ENCODE measurements at places on chromosomes 2 and 18. TPM values are rescaled to one million over a fixed set of nuclear protein-coding genes. Genes with fewer than 3 reads are reported as not detected.

Gene LAMA3
- total RNA-seq = not detected

DNA sequence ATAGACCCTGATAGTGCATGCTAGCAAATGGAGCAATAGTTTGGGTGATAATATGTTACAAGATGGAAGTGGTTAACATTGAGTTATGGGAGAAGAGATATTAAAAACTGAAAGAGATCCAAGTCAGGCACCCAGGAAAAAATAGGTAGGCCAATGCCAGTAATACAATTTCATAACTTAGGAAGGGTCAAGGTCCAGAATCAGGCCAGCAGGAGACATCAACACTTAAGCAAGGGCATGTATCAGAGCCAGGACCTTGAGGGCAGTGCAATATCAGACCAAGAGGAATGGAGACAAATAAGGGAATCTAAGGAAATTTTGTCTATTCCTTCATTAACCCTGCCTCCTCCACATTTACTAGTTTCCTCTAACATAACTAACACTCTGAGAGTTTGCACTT lies 124.1 kb upstream of the NYAP2 start:
- no peak for DNase-seq

Gene SERPINB3
- total RNA-seq = not detected

Gene LRRC30
- not detected for total RNA-seq

Gene KLF11
- total RNA-seq = 44.5 TPM

DNA sequence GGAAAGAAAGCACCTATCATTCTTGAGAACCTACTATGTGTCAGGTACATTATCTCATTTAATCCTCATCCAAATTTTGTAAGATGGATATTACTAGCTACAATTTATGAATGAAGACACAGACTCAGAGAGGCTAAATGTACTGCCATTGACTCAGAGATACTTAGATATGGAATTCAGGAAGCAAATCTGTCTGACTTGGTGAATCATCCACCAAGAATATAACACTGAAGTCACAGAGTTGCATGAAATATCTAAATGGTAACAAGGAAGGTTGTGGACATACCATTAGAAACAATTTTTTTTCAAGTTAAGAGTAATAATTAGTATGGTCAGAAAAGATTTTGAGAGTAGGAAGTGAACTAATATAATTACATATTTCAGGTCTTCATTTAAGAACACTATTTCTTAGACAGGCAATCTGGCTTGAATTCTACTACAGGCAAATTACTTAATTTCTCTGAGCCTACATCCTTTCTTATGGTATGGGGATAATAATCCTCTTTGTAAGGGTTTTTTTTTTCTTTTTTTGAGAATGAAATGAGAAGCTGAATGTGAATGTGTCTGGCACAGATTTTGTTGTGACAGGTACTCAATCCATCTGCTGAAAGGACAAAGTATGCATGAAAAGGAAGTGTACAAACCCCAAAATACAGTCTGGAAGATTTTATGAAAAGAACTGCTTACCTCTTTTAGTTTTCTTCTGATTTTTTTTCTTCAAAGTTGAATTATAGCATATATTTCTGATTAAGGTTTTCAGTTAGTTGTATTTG lies 14.8 kb upstream of the C2orf66 start:
- DNase-seq = no peak

- DNase-seq = no peak
Observed at GRCh38 chr2:230317366-230317765, 9.6 kb upstream of the SP140L start.

DNA sequence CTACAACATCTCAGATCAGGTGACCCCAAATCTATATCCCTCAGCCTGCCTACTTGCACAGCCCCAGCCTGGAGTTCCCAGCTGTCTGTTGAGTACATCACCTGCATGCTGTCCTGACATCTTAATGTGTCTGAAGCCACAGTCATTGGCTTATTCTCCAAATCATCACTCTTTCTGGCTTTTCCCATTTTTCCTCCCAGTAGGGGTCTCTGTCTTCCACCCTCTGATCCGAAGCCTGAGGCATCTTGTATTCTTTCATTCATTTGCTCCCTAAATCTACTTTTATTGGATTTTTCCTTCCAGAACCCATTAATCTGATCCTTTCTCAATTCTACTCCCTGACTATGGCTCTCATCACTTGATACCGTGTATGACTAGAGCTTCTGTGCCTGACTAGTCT lies 332.9 kb upstream of the DCC start:
- no peak for DNase-seq

Gene MAP3K2
- 100 TPM for total RNA-seq

GRCh38 chr2:56508662-56509061 lies 324.9 kb downstream of the CCDC85A start:
- no peak for DNase-seq

DNA sequence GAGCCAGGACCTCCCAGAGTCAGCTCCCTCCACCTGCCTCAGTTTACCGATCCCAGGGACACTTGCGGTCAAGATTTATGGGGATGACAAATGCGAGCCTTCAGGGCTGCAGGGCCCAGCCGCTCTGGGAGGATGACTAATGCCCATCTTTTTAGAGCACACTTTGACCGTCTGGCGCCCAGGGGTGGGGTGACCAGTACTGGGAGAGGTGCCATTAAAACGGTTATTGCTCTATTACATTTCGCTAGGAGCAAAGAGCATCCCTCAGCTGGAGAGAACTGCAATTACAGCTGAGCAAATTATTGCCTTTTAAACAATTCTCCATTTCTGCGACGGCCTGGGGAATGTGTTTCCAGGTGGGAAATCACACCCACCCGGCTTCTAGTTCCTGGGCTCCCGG lies 42.6 kb upstream of the HPCAL1 start:
- DNase-seq = no peak

DNA sequence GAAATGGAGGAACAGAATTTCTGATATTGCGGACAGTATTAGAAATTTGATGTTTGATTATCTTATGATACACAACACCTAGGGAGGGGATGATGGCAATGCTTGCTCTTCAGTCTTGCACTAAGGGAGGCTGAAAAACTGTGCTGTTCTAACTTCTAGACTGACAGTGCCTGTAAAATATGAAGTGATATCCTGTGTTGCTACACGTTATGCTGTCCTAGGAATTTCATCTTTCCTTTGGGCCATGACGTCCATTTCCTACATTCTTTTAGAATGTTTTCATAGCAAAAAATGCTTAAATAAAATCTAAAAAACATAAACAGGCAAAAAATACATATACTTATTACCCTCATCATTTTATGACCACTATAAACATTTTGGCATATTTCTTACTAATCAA lies 55.3 kb downstream of the OSBPL1A start:
- DNase-seq = no peak

DNA sequence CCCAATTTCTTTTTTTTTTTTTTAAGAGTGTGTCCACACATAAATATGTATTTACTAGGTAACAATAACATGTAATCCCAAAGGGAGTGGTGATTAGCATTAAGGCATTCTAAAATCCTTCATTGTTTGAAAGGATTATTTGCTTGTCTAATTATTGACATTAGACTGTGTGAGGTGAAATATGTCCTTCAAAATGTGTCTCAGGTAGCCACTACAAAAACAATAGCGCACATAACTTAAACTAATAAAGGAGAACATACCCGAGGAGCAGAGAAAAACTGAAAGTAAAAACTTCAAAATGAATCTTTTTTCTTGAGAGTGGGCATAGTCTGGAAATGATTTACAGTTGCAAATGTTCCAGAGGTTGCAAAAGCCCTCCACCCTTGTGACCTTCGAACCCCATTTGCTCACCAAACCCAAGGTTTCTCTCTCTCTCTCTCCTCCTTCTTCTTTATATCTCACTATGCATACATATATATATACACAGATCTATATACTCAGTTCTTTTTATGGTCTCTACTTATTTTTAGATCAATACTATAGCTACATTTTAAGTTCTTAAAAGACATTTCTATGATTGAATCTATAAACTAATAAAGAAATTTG lies 24.4 kb upstream of the FRZB start:
- no peak for DNase-seq

GRCh38 chr2:28096421-28096820 lies 205.9 kb downstream of the BABAM2 start:
- DNase-seq = no peak

GRCh38 chr18:14577971-14578370 lies 34.6 kb upstream of the POTEC start:
- DNase-seq = no peak

Gene FBXO11
- 106 TPM for total RNA-seq

- no peak for DNase-seq
Observed at GRCh38 chr18:64203295-64203694, 54.4 kb upstream of the LINC00305 start.

Gene NHEJ1
- 11.8 TPM for total RNA-seq

Gene GALNT13
- not detected for total RNA-seq

DNA sequence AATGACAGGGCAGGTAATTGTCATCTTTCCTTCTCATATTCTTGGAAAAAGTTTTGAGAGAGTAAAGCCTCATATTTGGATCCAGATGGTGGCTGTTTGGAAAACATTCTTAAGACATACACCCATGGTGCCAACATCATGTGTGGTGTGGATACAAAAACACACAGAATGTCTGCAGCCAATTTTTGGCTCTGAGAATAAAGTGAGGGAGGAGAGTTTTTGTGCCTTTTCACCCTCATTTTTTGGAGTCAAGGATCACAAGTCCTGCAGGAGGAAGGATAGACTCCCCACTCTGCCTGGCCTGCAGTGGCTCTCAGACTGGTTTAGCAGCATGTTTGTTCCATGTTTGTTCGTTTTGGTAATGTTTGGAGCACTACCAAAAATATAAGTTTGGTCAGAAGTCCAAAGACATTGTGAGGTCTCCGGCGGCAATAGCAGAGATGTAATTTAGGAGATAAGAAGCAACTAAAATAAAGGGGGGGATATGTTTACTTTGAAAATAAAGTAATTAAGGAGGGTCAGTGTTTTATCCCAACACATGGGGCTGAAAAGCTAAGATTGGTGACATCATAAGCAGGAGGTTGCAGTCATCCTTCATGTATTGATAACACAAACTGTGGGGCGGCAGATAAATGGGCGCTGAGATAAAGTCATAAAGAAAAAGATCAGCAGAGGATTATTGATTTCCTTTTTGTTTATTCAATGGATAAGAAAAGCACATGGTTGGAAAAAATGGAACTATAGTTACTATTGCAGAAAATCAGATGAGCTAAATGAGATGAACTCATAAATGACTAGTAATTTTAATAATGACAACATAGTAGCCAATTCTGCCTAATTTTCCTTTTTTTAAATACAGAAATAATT lies 655 bp downstream of the NOSTRIN start:
- DNase-seq = no peak

DNA sequence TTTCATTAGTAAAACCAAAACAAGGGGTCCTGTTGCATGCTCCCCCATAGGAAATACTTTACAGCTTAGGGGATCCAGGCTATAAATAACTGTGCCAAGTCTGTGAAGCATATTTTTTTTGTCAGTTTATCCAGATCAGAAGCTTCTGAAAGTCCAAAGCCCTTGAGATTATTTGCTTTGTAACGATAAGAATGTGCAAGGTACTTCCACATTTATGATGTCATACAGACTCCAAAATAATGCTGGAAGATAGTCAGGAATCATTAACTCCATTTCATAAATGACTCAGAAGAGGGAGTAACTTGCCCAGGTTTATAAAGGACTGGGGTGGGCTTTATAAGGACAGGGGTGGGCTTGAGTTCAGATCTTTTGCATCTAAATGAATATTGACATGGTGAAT lies 29.3 kb downstream of the RDH14 start:
- no peak for DNase-seq

DNA sequence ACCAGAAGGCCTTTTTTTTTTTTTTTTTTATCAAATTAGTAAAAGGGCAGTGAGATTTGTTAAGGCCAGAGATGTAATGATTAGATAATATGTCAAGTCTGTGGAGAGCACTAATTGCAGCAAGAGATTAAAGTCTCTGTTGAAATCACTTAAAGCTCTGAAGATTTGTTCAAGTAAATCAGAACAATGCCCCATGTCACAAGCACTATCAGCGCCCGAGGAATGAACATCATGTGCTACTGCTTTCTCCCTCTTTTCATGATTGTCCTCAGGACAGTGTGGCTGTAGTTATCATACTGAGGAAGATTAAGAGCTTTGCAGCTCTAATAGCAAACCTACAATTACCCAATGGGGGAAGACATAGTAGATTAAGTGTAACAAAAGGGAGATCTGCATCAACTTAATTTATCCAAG lies 71.1 kb downstream of the TDRD15 start:
- no peak for DNase-seq

- no peak for DNase-seq
Observed at GRCh38 chr2:26615860-26616705, 25.1 kb downstream of the CIB4 start.

Gene PCARE
- not detected for total RNA-seq

Gene MERTK
- total RNA-seq = 0.12 TPM

- no peak for DNase-seq
Observed at GRCh38 chr2:76210551-76210950, 499.8 kb upstream of the GCFC2 start.

Gene STARD6
- not detected for total RNA-seq

Gene MITD1
- total RNA-seq = 26.4 TPM

GRCh38 chr2:142815375-142815774 lies 62.1 kb upstream of the KYNU start:
- no peak for DNase-seq

GRCh38 chr2:117108741-117109267 lies 705.7 kb upstream of the DDX18 start:
- DNase-seq = no peak

Gene HRH4
- total RNA-seq = 3.2 TPM

GRCh38 chr2:201790989-201791388 lies 10.3 kb upstream of the ALS2 start:
- DNase-seq = no peak

Gene MCEE
- total RNA-seq = 11.3 TPM

Gene WDR43
- 84.3 TPM for total RNA-seq

Gene NPHP1
- total RNA-seq = 0.16 TPM

Gene ABCG8
- not detected for total RNA-seq
